HEK293T (cell line): ENCODE measurements at places on chromosomes 7 and 10.
A peak's percentile ranks its signal among the peaks of the same experiment; 100 is the strongest.

- no peak for DNase-seq
These were observed 22.9 kb upstream of the INSIG1 start for GRCh38 chr7:155274633-155275355.

DNA sequence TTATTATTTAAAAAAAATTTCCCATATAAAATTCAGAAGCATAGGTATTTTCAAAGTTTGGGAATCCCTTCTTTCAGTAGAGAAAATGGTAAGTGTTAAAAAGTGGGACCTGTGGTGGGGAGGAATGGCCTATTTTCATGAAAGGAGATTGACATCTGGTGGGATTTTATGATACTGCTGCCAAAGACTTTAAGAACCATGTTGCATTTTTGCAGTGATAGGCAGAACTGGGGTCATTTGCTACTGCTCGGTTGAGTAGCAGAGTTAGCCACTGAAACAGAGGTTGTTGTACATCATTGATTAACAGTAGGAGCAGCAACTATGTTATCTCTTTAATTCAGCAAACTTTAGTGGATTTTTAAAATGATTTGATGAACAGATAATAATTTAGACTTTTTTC lies 4.4 kb downstream of the BICC1 start:
- DNase-seq: no peak

GRCh38 chr7:134311807-134312206 lies 4.9 kb downstream of the SLC35B4 start:
- DNase-seq: no peak

- DNase-seq: no peak
These were observed 63.5 kb downstream of the SH3PXD2A start for GRCh38 chr10:103791858-103792257.

GRCh38 chr7:70634610-70635068 lies 497.3 kb upstream of the GALNT17 start:
- no peak for DNase-seq

GRCh38 chr10:82091413-82091812 lies 216.4 kb downstream of the NRG3 start:
- no peak for DNase-seq

DNA sequence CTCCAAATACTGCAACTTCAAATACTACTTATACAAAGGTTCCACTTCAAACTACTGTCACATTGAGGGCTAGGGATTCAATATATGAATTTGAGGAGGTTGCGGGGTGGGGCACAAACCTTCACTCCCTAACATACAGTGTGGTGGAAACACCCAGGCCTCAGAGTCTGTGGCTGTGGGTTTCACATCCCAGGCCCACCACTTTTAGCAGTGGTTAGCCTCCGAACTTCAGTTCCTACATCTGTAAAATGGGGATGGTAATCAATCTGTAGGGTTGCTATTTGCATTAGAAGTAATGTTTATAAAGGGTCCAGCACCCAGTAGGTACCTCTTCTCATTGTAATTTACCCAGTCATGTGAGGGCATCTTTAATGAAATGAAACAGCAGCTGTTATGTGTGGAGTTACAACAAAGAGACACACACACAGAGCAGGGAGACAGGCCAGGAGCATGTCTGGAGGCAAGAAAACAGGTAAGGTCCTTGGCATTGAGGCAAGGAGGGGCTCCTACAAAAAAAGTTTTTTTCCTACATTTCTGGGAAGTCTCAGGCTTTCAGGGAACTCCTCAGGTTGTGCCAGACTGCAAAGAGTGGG lies 570.9 kb downstream of the LRMDA start:
- no peak for DNase-seq

DNA sequence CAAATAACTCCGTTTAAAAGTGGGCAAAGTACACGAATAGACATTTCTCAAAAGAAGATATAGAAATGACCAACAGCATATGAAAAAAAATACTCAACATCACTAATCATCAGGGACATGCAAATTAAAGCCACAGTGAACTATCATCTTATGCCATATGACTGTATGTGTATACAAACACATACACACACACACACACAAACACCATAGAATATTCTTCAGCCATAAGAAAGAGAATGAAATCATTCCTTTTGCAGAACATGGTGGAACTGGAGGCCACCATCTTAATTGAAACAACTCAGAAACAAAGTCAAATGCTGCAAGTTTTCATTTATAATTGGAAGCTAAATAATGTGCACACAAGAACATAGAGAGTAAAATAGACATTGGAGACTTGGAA lies 1019.4 kb downstream of the KCNMA1 start:
- no peak for DNase-seq

DNA sequence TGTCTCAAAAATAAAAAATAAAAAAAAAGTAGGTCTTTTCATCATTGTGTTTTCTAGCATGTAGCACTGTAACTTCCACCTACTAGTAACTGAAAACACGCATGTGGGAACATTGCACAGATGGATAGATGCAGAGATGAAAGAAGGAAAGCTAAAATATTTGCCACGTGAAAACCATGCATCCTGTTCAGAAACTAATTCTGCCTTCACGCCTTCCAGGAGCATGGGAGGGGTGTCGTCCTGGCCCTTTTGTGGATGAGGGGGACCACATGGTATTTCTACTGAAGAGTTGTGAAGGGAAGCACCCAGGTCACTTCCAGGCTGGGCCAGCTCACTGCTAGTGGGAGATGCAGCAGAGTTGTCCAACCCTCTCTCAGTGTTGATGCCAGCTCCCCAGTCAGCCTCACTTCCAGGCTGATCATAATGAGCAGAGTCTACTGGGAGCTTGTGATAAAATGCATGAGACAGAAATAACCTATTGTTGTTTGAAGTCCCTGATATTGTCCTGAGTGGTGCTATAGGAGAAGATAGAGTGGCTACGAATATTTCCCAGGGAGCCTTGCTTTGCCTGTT lies 287.1 kb upstream of the CELF2 start:
- DNase-seq: no peak

- DNase-seq: no peak
These were observed 78.4 kb downstream of the CTBP2 start for GRCh38 chr10:125081931-125082330.

- DNase-seq: no peak
These were observed 3.9 kb upstream of the NMT2 start for GRCh38 chr10:15172306-15172840.

GRCh38 chr7:99092064-99092720 lies 51.7 kb downstream of the SMURF1 start:
- no peak for DNase-seq

DNA sequence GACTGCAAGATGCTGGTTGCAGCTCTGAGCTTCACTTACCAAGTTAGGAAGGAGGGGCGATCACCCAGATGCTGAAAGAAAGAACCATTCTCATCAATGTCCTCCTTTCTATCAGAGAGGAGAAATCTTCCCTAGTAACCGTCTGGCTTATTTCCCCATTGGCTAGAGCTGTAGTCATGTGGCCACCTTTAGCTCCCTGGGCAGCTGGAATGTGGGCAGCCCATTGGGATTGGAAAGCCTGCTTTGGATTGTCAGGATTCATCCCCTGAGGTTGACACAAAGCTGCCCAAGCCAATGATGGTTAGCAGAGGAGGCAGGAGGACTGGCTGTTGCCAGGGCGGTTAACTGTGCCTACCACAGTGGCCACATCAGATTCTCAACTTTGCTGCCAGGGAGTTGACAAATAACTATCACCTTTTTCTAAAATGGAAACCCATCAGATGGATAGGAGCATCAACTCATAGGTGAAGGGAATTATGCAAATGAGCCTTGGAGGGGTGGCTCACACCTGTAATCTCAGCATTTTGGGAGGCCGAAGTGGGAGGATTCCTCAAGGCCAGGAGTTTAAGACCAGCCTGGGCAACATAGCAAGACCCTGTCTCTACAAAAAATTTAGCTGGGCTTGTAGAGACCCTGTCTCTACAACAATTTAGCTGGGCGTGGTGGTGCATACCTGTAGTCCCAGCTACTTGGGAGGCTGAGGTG lies 206.4 kb upstream of the GALNT17 start:
- no peak for DNase-seq

DNA sequence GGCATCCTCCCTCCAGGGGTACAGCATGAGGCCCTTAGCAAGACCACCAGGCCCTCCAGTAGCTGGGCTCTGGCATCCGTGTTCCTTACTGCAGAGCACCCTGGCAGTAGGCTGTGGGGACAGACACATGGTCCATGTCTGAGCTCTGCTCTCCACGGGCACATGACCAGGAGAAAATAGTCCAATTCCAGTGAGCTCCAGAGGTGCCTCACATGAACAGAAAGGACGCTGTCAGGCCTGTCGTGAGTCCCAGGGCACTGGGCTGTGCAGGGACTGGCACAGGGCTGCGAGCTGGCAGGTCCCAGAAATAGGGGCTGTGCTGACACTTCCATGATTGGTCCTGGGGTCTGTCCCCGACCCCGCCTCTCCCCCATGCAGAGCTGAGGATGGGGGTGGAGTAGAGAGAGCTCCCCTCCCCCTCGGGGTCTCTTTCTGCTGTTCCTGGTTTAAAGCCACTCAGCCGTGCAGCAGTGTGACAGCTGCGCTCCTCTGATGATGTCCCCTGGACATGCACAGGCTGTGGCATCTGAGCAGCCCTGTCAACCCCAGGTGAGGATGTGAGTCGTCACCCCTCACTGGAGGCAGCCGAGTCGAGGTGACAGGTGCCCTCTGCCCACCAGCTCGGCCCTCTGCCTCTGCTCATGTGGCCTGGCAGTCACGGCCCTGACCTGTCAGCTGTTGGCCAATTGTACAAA lies 25.2 kb upstream of the ZNF488 start:
- no peak for DNase-seq

GRCh38 chr7:142445019-142445686 lies 187.3 kb upstream of the PRSS58 start:
- DNase-seq: peak; percentile 44

DNA sequence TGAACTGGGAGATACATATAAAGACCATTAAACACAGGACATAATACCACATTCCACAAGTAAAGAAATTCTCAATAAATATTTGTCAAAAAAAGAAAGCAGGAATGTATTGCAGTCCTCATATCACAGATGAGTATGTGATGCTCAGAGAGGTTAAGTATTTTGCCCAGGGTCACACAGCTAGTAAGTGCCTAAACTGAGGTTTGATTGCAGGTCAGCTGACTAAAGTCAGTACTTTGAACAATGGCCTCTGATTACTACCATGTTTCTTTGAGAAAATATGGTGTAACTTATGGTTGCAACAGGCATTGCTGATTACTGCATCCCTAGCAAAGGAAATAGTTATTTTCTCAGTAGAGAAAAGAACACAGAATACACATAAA lies 267.1 kb downstream of the ELMO1 start:
- DNase-seq: no peak

GRCh38 chr10:61049386-61049785 lies 105.4 kb upstream of the RHOBTB1 start:
- no peak for DNase-seq
